ENCODE measurements at places on chromosomes 4 and X.
A peak's percentile ranks its signal among the peaks of the same experiment; 100 is the strongest.

DNA sequence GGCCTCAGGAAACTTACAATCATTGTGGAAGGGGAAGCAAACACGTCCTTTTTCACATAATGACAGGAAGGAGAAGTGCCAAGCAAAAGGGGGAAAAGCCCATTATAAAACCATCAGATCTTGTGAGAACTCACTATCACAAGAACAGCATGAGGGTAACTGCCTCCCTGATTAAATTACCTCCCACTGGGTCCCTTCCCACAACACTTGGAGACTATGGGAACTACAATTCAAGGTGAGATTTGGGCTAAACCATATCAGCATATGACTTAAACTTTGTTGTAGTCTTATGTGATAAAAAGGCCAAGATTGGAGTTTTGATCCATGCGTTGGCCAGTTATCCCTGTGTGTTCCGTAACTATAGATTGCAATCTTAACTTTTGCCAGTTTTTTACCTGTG, 68.3 kb downstream of the C4orf33 start:
- DNase-seq = no peak

DNA sequence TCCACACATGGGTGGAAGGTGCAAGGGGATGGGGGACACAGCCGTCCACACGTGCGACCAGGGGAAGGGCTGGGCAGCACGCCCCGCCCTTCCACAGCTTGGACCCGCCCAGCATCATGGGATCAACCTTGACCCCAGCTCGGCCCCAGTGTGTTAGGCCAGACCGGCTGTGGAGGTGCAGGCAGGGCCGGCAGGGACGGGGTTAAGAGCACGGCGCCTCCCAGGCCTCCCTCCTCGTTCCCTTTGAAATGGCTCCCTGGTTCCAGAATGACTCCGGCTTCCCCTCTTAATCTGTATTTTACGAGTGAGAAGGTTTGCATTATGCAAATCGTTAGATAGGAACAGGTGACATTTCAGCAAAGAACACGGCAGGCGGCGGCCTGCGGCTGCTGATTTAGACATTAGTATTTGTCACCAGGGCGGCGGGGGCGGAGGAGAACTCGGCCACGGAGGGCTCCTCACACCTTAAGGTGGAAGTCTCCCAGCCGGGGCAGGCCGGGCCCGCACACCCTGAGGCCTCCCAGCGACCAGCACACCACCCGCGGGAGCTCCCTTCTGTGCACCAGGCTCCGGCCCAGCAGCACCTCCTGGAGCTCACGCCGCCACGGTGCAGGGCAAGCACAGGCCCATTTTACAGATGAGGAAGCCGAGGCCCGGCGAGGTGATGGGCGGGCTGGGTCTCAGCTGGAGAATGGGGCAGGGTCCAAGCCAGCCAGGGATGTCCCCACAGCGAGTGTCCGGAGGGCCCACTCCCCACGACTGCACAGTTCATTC, 116.1 kb downstream of the FAM53A start:
- no peak for DNase-seq

GRCh38 chr4:164536814-164537213, 217.1 kb upstream of the SMIM31 start:
- DNase-seq = no peak

- no peak for DNase-seq
Measured at GRCh38 chr4:6198278-6198677, 2.1 kb downstream of the JAKMIP1 start.

GRCh38 chr4:186813377-186814068, 89.9 kb upstream of the FAT1 start:
- no peak for DNase-seq

DNA sequence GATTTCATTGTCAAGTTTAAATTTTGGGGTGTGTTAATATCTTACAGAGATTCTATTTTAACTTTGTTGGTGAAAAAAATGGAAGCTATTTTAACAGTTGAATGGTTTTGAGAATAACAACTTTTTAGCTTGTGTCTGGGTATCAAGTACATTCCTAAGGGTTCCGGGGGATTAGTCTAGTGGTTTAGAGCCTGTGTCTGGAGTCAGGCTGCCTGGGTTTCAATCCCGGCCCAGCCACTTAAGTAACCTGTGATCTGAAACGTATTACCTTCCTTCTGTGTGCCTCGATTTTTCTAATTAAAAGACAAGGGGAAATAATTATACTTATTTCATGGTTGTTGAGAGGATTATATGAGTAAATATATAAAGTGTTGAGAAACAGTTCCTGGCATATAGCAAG, 288.6 kb upstream of the NR3C2 start:
- DNase-seq = no peak

- DNase-seq = no peak
Measured at GRCh38 chr4:23305026-23305425, 584.8 kb downstream of the PPARGC1A start.

DNA sequence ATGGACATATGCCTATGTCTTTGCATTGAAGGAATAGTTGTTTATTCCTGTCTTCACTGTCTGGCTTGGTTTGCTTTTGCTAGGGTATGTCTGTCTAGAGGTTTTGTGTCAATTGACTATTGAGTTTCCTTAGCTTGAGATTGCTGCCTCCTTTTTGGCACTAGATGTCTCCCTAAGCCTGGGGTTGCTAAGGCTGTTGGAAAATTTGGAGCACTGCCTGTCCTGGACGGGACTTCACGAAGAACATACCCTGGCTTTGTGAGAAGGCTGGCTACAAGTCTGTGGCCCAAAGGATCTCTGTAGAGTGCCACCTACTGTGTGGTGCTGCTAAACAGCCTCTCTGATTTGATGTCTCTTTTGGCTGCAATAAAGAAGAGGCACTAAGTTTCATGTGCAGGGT, 183.8 kb upstream of the NUDT10 start:
- DNase-seq = no peak

- no peak for DNase-seq
Measured at GRCh38 chrX:48910926-48911411, 477 bp downstream of the SLC35A2 start.

- DNase-seq = no peak
Measured at GRCh38 chrX:104411800-104412199, 154.2 kb upstream of the IL1RAPL2 start.

DNA sequence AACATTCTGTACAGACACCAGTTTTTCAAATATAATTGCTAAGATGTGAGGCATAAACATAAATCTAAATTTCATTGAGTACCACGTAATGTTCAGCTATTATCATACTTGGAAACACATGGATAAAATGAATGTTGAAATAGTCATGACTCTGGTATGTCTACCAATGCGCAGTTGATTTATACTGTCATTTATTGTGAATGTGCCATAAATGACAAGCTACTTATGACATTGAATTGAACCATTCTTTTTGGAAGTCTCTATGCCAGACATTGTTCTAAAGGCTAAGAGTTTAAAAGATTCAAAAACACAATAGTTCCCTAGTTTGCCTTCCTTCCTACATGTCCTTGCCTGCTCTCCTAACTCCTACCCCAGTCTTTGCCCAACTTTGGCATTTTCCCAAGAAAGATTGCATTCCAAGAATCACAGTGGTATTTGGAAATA, 96.6 kb upstream of the DMD start:
- no peak for DNase-seq

DNA sequence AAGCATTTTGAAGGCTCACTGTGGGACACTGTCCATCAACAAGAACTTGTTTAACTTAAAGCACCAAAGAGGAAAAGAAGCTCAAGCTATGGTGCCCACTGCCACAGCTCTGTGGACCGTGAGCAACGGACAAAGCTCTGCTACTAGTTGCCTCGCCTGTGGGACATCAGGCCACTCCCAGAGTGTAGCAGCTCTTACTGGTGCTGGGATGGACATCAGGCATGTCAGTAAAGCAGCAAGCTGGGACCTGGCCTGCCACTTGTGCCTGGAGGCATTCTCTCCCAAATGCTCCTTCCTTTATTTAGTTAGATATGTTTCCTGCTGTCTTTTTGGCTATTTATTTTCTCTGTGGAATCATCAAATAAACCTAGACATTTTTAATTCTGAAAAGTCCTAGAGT, 46.7 kb downstream of the TMEM154 start:
- DNase-seq = no peak

DNA sequence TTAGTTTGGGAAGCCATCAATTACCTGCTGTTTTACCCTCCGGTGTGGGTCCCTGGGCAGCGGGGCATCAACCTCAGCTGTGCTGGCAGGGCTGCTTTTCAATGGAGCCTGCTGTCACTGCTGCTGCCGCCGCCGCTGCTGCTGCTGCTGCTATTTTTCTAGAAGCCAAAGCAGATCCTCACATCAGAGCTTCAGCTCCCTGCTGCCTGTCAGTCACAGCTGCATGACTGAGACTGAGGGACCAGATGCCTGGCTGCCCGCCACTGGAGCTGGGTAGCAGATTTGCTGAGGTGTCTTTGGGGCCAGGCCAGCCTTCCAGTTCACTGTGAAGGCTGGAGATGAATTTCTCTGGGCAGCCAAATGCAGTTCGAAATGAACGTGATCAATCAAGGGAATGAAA, 200.3 kb upstream of the NHS start:
- no peak for DNase-seq

- DNase-seq = no peak
Measured at GRCh38 chr4:137901114-137901513, 341.0 kb downstream of the SLC7A11 start.

DNA sequence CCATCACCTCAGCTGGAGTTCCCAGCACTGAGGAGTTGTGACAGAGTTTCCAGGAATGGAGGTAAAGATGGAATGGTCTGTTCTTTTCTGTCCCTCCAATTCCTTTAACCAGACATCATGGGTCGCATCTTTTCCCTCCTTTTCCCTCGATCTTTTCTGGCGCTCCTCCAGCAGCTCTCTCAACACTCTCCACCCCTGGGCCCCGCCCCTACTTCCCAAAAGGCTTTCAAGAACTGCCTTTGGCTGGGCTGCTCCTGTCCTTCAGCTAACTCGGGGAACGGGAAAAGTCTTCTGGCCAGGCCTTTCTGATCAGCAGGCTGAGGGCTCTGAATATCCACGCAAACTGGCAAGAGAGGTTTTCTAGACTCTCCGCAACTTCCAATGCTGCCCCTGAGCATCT, 34.0 kb downstream of the UTP14A start:
- no peak for DNase-seq

DNA sequence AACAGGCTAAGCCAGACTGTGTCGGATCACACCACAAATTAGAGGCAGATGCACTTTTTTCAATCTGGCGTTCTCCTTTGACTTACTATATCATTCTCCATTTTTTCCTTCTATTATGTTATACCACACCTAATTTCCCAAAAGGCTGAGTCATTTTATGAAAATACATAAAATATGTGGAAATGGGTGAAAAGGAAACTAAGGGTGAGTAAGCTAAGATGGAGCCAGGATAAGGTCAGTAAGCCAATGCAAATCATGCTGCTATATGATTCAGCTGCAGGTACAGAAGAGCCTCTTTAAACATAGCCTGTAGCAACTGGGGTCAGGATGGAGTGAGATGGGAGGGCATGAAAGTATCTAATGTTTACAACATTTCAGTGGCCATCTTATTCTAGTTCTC, 94.0 kb upstream of the TEX13A start:
- no peak for DNase-seq

DNA sequence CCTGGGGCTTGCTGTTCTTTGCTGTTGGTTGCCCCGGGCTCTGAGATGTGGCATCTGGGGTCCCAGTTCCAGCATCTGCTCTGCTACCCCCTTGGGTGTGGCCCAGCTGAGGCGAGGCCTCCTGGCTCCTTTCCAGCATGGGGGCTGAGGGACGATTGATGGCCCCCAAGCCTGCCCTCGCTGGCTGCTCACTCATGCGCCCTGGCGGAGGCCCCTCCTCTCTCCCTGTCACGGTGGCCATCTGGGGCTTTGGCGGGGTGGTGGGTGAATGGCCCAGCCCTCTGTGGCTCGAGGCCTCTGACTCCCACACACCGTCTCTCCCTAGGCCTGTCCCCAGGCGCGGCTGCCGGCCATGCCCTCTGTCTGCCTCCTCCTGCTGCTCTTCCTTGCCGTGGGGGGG, 1.8 kb downstream of the PLXNA3 start:
- DNase-seq = no peak

DNA sequence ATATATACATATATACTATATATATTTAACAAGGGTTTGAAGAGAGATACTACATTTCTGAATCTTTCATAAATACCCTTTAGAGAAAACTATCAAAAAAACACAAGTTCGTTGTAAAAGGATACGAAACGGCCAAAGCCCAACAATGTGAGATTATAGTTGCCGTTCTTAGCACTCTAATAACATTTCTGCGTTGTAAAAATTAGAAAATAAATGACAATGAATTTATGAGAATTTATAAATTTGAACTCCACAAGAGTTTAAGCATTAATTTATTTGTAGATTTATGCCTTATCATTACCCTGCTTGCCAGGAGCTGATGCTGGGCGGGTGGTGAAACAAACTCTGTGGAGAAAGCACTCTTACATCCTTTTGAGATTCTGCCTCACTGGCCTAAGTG, 1.1 kb downstream of the WDR17 start:
- no peak for DNase-seq

- DNase-seq = no peak
Measured at GRCh38 chr4:80305466-80305865, 30.1 kb upstream of the CFAP299 start.

- DNase-seq = no peak
Measured at GRCh38 chr4:110629214-110629754, 6.4 kb upstream of the PITX2 start.

- DNase-seq = no peak
Measured at GRCh38 chr4:15077969-15078368, 75.7 kb downstream of the CPEB2 start.

- no peak for DNase-seq
Measured at GRCh38 chrX:19666950-19667349, 151.6 kb upstream of the MAP3K15 start.

- DNase-seq = no peak
Measured at GRCh38 chr4:94576210-94576609, 124.5 kb downstream of the PDLIM5 start.

DNA sequence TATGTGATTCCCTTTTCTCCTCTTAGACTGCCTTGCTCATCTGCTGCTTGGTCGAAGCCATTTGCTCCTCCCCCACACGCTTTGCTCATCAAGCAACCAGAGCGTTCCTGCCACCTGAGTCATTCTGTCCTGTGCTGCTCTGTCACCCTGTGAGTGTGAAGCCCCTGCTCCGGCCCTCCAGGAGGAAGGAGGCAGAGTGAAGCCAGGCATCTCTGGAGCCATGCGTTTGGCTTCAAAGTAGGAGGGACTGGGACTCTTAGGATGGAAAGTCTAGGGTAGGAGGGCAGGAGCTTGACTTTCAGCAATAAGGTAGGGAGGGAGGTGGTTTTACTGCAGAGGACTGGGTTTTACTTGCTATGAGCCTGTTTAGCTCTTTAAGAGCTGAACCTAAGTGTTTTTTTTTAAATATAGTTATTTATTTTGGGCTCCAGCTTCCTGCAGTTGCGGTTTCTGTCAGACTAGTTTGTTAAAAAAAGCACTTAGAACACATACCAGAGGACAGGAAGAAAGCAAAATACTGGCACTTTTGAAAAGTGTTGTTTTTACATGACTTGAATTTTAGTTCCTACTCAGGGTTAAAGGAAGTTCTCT, 63.6 kb downstream of the SPINK2 start:
- DNase-seq = peak; percentile 22

- DNase-seq = no peak
Measured at GRCh38 chr4:74189331-74190043, 31.6 kb downstream of the MTHFD2L start.

- no peak for DNase-seq
Measured at GRCh38 chrX:106177982-106178321, 9.8 kb downstream of the PWWP3B start.

- no peak for DNase-seq
Measured at GRCh38 chr4:138907174-138907573, 108.4 kb upstream of the NOCT start.

Measured in GOT3 (cell line).